IMR-90 (cell line): ENCODE measurements at places on chromosomes 16 and 17. TPM values are rescaled to one million over a fixed set of nuclear protein-coding genes. Genes with fewer than 3 reads are reported as not detected.

PLLP gene
- total RNA-seq: not detected in 2 replicates

NEK8 gene
- total RNA-seq: 3.1 and 5.2 TPM in 2 replicates

SLC38A8 gene
- total RNA-seq: not detected in 2 replicates

TEDC2 gene
- total RNA-seq: 3.6 TPM in 2 replicates

RNF157 gene
- 0.54 and 0.83 TPM in 2 replicates for total RNA-seq

CLEC3A gene
- total RNA-seq: not detected in 2 replicates

PCGF2 gene
- 1.1 and 1.4 TPM in 2 replicates for total RNA-seq

TMEM92 gene
- total RNA-seq: 0.18 and 0.28 TPM in 2 replicates

PLXDC1 gene
- total RNA-seq: under 0.01 and 0.28 TPM in 2 replicates

ALOX12 gene
- total RNA-seq: not detected in 2 replicates

CSH2 gene
- total RNA-seq: not detected in 2 replicates

DHRS7C gene
- total RNA-seq: not detected in 2 replicates

CEMP1 gene
- total RNA-seq: not detected in 2 replicates

GRCh38 chr16:10080051-10080772, 102.0 kb downstream of the GRIN2A start:
- no peak for DNase-seq

GRCh38 chr17:77493901-77494663, 353.3 kb downstream of the SEC14L1 start:
- DNase-seq: no peak

DNA sequence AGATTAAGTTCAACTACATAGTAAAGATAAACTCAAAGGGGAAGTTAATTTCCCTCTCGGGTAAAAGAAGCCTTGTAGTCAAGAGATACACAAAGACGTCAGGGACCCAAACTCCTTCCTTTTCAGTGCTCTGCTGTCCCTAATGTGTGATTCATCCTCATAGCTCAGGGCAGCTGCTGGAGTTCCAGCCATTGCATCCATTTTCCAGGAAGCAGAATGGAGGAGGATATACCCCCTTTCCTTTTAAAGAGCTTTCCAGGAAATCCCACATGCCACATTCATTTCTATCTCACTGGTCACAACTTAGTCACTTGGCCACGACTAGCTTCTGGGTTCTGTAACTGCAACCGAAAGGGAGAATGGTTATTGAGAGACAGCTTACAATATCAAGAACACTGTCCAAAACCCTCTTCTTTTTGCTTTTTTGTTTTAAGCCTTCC, 95.3 kb downstream of the SOCS1 start:
- no peak for DNase-seq

GRCh38 chr17:19274893-19275292, 37.7 kb downstream of the EPN2 start:
- no peak for DNase-seq

DNA sequence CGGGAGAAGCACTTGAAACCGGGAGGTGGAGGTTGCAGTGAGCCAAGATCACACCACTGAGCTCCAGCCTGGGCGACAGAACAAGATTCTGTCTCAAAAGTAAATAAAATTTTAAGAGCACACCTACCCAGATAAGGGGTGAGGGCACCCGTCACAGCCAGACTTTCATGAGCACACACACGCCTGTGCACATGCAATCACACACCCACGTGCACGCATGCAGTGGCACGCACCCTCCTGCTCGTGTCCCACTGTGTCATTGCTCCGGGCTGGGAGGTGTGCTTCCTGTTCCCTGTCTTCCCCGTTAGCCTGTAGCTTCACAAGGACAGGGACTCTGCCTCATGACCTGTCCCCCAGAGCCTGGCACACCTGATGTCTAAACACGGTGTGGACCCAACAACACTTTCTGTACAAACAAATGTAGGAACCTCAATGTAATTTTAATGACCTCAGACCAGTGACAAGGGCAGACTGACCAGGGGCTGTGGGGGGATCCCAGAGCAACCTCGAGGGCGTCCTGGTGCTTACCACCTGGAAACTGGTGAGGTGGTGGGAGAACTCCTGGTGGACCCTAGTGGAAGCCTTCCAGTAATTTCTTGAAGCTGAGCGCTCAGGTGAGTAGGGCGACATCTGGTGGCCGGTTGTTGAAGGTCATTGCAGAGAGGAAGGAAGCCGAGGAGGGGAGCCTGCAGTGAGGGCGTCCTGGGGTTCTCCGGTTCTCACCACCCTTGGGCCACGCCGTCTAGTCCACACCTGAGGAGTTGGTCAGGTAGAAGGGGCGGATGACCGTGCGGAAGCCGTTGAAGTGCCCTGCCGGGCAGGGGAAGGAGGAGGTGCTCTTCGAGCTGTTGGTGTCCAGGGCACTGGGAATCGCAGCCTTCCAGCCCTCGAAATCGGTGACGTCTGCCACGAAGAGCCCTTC, 8.6 kb downstream of the LGALS3BP start:
- DNase-seq: peak; percentile 72

GRCh38 chr16:84277244-84277823, 17.3 kb upstream of the WFDC1 start:
- DNase-seq: peak; percentile 33

GRCh38 chr17:48162946-48163506, 55.5 kb downstream of the SNX11 start:
- no peak for DNase-seq

DNA sequence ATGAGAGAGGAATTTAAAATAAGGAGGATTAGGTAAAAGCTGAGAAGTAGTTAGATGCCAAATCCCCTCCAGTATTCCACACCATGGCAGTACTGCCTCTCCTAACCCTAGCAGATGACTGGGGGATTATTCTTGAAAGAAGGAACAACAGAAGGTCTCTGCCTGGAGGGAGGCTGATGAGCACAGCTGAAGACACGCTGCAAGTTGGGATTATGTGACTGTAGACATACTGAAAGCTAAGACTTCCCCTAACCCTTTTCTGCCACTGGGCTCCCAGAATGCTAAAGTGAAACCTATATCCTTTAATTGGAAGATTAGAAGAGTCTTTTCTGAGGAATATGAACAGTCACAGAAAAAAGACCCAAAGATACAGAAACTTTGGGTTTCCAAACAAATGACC, 27.7 kb upstream of the SLC46A1 start:
- DNase-seq: no peak

GRCh38 chr17:7435676-7436555, 681 bp downstream of the TMEM102 start:
- no peak for DNase-seq

GRCh38 chr17:7191069-7191468, 11.9 kb upstream of the ASGR1 start:
- no peak for DNase-seq

DNA sequence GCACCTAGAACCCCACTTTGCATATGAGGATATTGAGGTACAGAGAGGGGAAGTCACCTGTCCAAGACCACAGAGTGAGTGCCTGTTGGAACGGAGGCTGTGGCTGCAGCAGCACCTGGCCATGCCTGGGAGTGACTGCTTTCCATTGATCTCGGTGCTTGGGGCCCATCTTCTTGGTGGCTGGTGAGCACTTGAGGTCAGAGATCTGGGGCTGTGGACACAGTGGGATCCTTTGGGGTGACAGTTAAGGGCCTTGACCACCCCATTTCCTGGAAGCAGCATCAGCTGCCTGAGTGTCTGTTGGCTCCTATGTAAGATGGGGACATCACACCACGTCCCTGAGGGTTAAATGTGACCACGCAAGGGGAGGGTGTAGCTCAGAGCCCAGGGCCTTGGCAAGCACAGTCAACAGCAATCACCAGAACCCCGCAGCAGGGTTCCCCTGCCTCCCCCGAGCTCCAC, 111.7 kb downstream of the IRF8 start:
- no peak for DNase-seq

GRCh38 chr16:24540602-24541210, 1.3 kb downstream of the RBBP6 start:
- DNase-seq: peak; percentile 19

DNA sequence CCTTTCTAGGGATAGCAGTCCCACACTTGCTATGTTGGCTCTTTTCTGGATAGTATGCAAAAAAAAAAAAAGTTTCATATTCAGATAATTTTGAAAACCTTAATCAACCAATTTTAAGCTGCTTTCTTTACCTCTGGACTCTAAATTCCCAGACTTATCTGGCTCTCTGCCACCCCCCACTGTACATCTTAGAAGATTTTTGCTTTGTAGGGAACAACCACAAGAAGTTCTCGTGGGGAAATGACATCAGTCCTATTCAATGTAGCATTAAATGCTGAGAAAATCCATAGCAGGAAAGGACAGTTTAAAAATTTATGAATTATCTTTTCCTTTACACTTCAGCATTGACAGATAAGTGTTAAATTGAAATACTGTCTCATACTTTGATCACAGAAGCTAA, 562.7 kb upstream of the HSBP1 start:
- peak; percentile 36 for DNase-seq

- DNase-seq: no peak
Observed at GRCh38 chr16:4313563-4314531, 2.0 kb upstream of the GLIS2 start.

GRCh38 chr16:24609740-24610415, 70.5 kb downstream of the RBBP6 start:
- DNase-seq: peak; percentile 31

GRCh38 chr16:30096862-30097563, 1.0 kb upstream of the YPEL3 start:
- DNase-seq: no peak

GRCh38 chr16:4537376-4538343, 913 bp downstream of the CDIP1 start:
- no peak for DNase-seq

DNA sequence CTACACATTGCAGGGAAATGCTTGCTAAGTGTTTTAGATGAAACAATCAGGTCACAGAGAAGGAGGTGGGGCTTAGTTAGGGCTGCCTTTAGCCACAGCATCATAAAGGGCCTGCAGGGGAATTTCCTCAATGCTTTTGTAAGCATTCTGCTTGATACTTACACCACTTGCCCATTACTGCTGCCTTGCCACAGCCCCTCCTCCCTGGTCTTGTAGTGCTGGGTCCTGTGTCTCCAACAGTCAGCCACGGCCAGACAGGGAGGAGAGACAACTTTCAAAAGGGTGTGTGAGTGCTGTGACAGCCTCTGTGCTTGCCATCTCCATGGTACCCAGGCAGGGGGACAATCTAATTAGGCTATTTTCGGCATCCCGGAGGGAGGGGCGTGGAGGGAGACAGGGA, 111.2 kb downstream of the SHISA9 start:
- DNase-seq: no peak

- no peak for DNase-seq
Observed at GRCh38 chr17:44200478-44201155, 933 bp upstream of the ATXN7L3 start.

DNA sequence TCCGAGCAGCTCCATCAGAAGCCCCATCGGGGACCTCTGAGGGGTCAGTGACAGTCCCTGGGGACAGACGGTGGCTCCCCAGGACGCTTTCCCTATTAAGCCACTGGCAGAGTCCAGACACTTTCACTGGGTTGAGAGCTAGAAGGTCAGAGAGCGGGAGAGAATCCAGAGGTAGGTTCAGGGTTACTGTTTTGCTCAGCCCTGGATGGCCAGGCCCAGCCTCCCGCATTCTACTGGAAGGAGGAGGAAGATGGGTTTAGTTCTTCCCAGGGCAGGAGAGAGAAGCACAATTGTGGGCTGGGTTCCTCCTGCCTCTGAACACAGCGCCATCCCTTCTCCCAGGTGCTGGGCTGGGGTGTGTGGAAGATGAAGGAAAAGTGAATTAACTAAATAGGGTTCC, 452.8 kb downstream of the SLC39A11 start:
- DNase-seq: no peak

DNA sequence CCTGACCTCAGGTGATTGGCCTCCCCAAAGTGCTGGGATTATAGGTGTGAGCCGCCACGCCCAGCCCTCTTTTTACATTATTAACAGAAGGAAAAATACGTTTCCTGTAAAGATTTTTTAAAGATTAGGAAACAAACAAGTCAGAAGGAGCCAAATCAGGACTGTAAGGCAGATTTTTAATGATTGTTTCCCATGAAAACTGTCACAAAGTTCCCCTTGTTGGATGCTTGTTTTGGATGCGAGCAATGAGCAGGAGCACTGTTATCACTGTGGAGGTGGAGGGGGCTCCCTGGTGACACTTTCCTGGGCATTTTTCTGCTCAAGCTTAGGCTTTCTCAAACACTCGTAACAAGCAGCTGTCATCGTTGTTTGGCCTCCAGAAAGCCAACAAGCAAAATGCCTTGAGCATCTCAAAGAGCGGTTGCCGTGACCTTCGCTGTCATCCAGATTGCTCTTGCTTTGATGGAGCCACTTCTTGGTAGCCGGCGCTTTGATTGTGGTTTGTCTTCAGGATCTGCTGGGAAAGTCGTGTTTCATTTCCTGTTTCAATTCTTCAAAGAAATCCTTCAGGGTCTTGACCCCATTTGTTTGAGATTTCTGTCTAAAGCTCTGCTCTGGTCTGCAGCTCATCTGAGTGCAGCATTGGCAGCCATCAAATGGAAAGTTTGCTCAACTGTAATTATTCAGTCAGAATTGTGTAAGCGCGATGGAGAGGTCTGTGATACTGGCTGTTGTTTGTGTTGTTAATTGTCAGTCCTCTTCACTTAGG, 128.7 kb downstream of the RPTOR start:
- peak; percentile 40 for DNase-seq

- no peak for DNase-seq
Observed at GRCh38 chr17:74475189-74475588, 8.8 kb downstream of the CD300A start.

GRCh38 chr16:84453061-84453752, 51.3 kb downstream of the MEAK7 start:
- DNase-seq: no peak

GRCh38 chr16:49620869-49621240, 235.1 kb downstream of the ZNF423 start:
- no peak for DNase-seq

DNA sequence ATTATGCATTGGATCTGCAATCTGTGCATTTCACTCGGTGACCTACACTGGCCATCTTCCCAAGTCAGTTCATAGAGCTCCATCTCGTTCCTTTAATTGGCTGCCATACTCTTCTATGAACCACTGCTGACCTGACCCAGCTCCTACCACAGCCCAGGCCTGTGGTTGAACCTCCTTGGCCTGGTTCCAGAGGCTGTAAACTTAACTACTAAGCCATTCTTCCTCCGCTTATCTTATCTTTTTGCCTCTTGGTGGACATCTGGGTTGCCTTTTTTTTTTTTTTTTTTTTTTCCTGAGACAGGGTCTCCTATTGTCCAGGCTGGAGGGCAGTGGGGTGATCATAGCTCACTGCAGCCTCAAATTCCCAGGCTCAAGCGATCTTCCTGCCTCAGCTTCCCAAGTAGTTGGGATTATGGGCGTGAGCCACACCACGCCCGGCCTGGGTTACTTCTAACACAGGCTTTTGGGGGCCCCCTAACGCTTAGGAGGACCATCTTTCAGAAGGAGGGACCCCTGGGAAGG, 18.3 kb downstream of the COQ7 start:
- DNase-seq: no peak

- DNase-seq: no peak
Observed at GRCh38 chr17:28514561-28515002, 8.4 kb downstream of the FOXN1 start.

DNA sequence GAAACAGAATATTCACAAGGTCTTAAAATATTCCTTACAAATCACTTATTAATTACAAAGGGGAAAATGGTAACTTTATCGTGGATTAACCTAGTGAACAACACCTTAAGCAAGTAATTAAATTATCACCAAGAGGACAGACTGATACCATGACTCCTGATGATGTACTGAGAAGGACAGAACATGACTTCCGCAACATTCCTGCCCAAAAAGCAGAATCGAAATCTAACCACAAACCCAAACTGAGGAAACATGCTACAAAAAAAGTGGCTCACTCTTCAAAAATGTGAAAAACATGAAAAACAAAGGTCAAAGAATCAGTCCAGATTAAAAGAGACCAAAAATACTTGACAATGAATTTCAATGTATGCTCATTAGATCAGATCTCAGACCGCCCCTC, 151.5 kb downstream of the AATF start:
- no peak for DNase-seq

- no peak for DNase-seq
Observed at GRCh38 chr16:86971251-86971650, 345.9 kb downstream of the C16orf95 start.

- no peak for DNase-seq
Observed at GRCh38 chr16:55126456-55126855, 195.8 kb downstream of the IRX5 start.
